ENCODE measurements at places on chromosomes 2 and 18.

DNA sequence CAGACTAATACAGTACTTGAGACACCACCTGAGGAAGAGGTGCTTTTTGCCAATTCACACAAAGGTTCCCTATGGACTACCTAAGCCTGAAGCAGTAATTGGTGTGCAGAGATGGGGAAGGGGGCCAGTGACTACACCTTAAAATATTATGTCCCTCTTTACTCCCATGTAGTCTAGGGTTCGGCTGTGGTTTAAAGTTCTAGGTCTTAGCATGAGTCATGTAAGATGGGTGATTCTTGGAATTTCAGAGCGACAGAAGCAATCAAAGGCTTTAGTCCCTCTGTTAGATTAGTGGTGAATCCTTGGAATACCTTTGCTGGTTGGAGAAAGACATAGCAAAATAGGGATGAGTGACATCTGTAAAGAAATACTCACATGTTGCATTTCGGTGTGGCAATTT, 14.3 kb upstream of the CCDC85A start:
- no peak for DNase-seq

GRCh38 chr18:59140302-59140885, 710 bp downstream of the SEC11C start:
- no peak for DNase-seq

GRCh38 chr2:231554748-231555545, 24.7 kb upstream of the NMUR1 start:
- DNase-seq = no peak

DNA sequence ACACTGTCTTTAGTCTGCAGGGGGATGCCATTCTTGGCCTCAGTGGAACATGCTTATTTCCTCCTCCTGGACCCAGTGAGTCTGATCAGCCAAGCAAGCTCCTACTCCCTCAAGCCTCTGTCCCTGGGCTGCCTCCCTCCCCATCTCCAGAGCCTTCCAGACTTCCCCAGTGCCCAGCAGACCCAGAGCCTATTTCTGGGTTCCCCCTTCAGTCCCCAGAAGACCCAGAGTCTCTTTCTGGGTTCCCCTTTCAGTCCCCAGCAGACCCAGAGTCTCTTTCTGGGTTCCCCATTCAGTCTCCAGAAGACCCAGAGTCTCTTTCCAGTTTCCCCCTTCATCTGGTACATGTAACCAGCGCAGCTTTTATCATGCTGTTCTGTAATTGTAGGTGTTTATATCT, 17.0 kb upstream of the PKDCC start:
- no peak for DNase-seq

DNA sequence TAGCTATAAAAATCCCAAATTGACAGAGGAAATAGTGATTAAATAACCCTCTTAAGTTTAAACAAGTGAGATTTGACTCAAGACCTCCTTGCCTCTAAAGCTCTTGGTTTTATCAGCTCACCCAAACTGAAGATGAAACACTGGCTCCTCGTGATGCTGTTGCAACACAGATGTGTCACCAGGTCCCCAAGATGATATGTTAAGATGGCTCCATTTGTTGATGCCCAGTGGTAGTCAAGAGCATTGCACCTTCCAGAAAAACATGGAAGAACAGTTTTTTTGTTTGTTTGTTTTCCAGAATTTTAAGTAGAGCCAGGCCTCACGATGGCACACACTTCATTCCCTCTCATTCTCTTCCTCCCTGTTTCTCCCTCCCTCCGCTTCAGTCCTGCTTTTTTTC, 399.8 kb downstream of the TXNL1 start:
- DNase-seq = no peak
